ENCODE measurements at places on chromosomes 12 and 14.

GRCh38 chr14:67577181-67577808, 22.8 kb downstream of the PIGH start:
- DNase-seq: no peak

- no peak for DNase-seq
Observed at GRCh38 chr12:120438495-120439198, 734 bp downstream of the COX6A1 start.

DNA sequence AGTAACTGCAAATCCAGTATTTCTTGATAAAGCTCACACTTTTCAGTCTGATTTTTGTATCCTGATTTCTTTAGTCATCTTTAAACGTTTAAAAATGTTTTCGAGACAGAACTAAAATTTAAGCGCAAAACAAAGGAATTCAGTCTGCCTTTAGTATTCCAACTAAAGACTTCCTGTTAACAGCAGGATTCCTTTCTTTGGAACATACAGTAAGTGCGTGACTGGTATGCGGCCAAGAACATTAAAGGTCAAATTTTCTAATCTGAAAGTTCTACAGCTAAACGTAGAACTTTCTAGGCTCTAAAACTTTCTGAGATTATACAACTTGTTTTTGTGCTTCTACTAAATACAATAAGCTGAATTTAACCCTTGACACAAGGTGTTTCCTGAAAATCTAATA, 9.9 kb downstream of the SAV1 start:
- no peak for DNase-seq

DNA sequence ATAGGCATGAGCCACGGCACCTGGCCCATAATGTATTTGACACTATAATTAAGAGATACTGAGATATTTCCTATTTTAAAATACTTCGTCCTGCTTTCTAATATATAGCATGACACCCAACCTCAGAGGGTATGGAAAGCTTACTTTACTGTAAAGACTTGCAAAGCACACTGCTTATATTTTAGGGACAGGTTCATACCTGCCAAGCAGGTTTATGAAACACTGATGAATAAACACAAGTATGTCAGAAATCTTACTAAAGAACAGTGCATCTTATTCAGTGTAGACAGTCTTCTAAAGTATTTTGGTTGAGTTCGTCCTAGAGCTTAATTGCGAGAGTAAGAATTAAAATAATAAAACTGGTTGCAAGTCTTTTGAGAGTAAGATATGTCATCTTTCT, 65.4 kb downstream of the PPFIBP1 start:
- DNase-seq: no peak

DNA sequence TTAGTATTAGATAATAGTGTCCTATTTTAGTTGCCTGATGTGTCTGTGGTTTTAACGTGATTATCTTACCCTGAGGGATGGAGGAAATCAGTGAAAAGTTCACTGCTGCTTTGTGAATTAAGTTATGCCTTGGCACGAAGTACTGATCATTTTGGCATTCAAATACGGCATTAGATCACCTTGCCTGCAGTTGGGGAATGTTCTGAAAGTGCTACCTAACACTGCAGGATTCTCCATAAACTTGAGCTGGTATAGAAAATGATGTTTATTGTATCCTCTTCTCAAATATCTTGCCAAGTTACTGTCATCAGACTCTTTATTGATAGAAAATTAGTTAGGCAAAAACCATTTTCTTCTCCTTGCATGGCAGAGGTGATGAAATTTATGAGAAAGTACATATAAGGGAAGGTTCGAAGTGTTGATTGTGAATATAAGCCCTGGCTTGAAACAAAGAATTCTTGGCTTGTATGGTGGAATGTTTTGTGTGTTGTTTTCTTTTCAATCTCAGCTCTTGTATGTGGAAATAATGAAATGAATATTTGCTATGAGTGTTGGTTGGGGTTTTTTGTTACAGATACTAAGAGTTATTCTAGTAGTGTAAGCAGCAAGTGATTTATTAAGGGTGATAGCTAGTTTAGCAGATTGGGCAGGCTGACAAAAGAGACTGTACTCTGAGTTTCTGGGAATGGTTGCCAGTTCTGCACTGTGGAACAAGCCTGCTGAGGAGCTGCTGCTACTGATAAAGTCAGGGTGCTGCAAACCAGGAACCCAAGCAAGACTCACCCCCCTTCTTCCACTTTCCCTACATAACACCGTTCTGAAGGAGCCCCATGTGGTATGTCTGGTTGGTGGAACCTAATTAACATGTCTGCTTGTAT, 448.3 kb downstream of the PCNX1 start:
- no peak for DNase-seq

DNA sequence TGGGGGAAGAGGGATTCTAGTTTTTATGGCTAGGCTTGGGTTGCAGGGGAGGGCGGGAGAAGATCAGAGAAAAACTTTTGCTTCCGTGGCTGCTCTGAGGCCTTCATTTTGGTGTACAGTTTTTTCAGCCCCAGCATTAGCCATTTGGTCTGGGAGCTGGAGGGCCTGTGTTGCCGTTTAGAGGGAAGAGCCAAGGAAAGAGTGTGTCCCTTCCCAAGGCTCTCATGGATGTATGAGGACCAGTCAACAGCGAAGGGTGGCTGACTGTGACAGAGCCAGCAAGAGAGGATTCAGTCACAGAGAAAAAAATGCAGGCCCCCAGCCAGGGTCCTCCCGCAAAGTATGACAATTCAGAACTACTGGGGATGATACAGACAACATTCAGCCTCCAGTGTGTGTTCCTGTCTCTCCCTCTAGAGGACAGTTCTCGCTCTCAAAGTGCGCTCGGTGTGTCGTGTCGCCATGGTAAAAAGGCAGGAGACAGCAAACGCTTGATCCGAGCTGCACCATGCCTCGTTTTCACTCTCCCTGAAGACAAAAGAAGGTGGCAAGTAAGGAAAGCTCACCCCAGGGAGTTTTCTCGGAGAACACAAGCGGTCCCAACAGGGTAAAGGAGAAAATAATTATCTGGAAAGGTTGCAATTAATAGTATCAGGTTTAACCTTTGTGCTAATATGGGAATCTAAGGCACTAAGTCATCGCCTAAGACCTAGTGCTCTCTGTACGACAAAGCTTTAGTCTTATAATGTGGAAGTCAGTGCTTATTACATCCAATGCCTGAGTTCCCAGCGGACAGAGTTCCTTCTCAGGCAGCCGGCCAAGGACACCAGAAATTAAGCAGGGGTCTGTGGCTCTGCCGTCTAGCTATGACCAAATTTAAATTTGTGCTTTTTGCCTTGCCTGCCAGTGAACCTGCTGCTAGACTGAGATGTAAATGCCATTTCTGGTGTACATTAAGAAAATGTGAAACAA, 157.3 kb upstream of the PLXNC1 start:
- DNase-seq: no peak

- DNase-seq: no peak
Observed at GRCh38 chr12:98821232-98821631, 176.1 kb downstream of the APAF1 start.

- DNase-seq: no peak
Observed at GRCh38 chr12:131357920-131358319, 353.0 kb upstream of the SFSWAP start.

DNA sequence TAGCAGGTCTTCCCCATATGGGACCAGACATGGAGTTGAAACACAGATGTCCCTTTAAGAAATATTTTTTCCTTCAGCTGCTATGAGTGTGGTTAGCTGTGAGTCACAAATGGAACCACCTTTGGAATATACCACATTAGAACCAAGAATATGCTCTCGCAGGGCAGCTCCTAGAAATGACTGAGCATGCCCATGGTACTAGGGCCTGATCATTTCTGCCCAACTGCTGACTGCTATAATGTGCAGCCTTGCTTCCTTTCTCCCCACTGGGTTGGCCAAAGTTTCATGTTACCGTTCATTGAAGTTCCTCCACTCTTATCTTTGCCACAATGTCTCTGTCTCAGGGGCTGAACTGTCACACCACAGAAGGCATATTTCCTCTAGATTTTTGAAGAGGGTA, 1074.6 kb downstream of the FLRT2 start:
- no peak for DNase-seq

GRCh38 chr14:59585891-59586554, 9.4 kb upstream of the CCDC175 start:
- DNase-seq: no peak

GRCh38 chr12:79378496-79378895, 312.3 kb downstream of the PAWR start:
- DNase-seq: no peak

DNA sequence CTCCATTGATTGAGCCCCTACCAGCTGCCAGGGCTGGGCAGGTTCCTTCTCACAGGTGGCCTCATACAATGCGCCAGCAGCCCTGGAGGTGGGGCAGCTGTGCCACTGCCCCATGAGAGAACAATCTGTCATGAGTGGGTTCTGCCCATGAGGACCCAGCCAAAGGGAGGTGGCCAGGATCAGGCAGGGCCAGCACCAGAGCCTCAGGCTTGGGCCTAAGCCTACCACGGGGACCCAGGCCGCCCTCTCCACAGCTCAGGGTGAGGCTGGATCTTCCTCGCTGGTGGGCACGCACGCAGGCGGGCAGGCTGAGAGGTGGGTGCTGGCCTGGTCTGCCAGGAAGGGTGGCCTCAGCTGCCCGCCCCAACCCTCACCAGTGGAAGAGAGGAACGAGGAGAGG, 110.7 kb downstream of the KIF26A start:
- no peak for DNase-seq

- DNase-seq: no peak
Observed at GRCh38 chr14:84112589-84112988, 1417.4 kb upstream of the FLRT2 start.

DNA sequence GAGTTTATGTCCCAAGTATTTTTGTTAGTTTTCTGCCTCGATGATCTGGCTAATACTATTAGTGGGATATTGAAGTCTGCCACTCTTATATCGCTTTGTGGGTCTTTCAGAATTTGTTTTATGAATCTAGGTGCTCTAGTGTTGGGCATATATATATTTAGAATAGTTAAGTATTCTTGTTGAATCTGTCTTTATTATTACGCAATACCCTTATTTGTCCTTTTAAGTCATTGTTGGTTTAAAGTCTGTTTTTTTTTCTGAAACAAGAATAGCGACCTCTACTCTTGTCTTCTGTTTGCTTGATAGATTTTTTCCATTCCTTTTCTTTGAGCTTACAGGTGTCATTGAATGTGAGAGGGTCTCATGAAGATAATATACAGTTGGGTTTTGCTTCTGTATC, 239.0 kb downstream of the ASCL1 start:
- DNase-seq: no peak

DNA sequence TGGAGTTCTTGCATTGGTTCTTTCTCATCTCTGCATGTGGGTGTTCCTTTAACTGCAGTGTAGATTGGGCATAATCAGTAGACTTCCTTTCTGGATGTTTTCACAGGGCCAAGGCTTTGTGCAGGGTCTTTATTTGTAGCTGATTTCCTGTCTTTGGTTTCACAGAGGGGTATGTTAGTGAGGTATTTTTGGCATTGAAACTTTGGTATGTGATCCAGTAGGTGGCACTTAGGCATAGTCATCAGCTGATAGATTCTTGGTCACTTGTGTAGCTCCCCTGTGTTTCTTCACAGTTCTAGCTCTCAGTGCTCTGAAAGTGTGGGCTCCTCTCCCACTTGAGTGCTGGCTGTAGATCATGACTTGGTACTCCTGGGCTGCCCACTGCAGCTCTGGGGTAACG, 52.7 kb upstream of the LMO3 start:
- DNase-seq: no peak

DNA sequence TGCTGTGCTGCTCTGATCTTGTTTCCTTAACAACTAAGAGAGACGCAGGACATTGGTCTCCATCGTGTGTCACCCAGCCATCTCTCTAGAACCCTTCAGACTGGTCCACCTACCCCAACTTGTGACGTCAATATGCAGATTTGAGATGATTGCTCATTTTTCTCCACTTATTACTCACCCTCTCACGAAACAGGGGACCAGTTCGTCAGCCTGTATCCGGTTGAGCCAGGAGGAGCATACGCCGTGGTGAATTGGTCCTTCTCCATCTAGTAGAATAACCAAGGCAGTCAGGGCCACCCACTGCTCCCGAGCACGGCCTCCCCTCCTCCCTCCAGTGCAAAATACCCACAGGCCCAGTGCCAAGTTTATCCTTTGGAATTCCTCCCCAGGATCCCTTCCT, 36.2 kb upstream of the FBXO21 start:
- DNase-seq: no peak

GRCh38 chr14:99519347-99519881, 38.2 kb downstream of the CCNK start:
- DNase-seq: no peak

GRCh38 chr12:90428465-90428864, 526.5 kb downstream of the CCER1 start:
- DNase-seq: no peak

- no peak for DNase-seq
Observed at GRCh38 chr14:30389134-30389876, 169.7 kb upstream of the G2E3 start.

- no peak for DNase-seq
Observed at GRCh38 chr12:52183544-52183910, 8.3 kb downstream of the KRT80 start.

GRCh38 chr14:97776890-97777558, 979.8 kb downstream of the VRK1 start:
- DNase-seq: no peak

DNA sequence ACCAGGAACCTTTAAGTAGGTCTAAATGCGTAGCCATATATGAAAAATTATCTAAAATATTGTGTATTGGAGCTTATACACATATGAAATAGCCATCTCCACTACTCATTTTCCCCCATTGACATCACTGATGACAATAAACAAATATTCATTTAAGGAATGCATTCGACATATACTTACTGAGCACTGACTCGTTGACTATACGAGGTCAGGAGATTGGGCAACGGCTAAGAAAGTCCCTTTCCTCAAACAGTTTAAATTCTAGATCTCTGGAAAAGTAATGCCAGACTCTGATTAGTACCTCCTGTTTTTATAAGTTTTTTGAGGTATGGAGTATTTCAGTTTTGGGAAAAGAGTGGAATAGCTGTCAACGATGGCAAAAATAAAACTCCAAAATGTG, 139.4 kb upstream of the DIO2 start:
- no peak for DNase-seq

DNA sequence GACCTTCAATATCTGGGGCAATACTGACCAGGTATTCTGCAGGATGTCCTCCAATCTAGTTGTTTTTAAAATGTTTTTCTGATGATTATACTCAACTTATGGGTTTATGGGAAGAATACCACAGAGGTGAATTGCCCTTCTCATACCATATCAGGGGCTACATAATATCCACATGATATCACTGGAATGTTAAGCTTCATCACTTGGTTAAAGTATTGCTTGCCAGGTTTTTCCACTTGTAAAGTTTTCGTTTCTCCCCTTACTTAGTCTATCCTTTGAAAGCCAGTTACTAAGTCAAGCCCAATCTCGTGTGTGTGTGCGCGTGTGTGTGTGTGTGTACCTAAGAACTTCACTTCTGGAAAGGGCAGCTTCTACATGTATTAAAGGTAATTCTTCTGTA, 980.9 kb upstream of the FBXO33 start:
- no peak for DNase-seq

DNA sequence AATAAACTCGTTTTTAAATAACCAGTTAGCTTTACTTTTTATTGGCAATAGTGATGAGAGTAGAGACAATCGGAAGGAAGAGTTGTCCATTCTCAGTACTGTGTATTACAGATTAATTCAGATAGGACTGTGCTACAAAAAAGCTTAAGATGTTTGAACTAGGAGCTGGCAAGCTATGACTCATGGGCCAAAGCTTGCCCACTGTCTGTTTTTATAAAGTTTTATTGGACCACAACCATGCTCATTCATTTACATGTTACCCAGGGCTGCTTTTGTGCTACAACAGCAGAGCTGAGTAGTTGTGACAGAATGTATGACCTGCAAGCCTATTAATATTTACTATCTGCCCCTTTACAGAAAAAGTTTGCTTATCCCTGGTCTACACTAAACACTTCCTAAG, 19.4 kb downstream of the GNS start:
- no peak for DNase-seq

GRCh38 chr14:22997676-22998323, 12.1 kb downstream of the C14orf93 start:
- DNase-seq: no peak

Measured in GM18507 (cell line).